ENCODE measurements at places on chromosomes 7 and 10.

DNA sequence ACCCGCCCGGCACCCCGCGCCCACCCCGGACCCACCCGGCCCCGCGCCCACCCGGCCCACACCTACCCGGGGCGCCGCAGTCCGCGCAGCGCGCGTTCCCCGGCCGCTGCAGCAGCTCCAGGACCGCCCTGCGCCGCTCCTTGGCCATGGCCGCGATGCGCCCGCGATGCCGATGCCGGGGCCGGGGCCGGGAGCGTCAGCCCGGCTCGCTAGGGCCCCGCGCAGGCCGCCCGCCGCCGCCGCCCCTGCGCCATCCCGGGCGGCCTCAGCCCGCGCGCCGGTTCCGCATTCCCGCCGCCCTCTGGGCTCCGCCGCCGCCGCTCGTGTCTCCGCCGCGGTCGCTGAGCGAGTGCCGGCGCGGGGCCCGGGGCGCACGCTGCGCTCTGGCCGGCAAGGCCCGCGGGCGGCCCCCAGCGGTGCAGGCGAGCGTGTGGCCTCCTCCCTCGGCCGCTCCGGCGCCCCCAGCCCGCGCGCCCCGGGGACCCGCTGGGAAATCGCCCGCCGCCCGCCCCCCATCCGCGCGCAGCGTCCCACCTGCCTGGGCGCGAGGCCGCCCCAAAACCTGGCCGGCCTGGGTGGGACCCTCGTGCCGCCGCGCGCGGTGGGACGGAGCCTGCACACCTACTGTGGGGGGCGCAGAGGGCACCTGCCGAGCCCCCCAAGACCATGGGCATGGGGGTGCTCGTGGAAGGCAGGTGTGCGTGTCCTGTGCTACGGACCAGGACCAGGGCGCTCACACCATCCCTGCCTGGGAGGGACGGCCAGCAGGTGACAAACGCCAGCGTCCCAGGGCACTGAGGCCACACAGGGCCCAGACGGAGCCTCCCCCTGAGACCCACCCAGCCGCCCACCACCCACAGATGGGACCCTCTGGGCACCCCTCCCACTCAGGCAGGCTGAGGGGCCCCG is at the start of gene ADAP1:
Gene ADAP1 (minus strand): TSS at position 351 of the 909 bp plus-strand sequence. CDS start 203 bp downstream, at position 148.
- DNase-seq = no peak

DNA sequence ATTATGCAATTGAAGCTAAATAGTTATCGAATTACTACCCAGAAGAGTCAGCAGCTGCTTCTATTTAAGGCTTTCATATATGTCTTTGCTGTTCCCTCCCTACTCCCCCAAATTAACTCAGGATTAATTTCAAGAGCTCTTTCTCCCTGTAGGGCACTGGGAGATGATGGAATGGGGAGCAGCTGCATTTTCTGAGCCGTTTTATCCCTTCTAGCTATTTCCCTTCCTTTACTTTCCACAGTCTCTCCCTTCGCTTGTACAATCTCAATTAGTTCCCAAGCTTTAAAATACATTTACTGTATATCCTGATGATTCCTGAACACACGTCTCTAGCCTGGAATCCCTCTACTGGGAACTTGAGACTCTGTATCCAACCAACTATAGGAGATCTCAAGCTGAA is 19.8 kb upstream of the TSPAN12 start:
- DNase-seq = no peak

DNA sequence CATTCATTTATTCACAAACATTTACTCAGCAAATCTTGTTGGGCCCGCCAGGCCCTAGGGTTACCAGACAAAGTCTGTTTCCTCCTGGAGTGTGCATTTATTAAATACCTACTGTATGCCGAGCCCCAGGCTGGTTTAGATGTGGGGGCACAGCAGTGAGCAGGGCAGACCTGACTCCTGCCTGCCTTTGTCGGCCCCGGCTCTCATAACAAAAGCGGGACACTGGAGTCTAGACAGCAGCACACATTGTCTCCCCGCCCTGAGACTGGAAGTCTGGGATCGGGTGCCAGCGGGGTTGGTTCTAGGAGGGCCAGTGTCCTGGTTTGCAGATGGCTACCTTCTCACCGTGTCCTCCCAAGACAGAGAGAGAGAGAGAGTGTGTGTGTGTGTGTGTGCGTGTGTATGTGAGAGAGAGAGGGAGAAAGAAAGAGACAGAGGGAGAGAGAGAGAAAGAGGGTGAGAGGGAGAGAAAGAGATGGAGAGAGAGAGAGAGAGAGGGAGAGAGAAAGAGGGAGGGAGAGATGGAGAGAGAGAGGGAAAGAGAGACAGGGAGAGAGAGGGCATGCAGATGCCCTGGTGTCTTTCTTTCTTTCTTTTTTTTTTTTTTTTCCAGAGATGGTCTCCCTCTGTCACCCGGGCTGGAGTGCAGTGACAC is 25.9 kb downstream of the ELFN1 start:
- no peak for DNase-seq

GRCh38 chr10:71084061-71084817 is 128.1 kb upstream of the UNC5B start:
- DNase-seq = no peak

- DNase-seq = no peak
Observed at GRCh38 chr7:142787034-142787768, 16.4 kb downstream of the PRSS2 start.

DNA sequence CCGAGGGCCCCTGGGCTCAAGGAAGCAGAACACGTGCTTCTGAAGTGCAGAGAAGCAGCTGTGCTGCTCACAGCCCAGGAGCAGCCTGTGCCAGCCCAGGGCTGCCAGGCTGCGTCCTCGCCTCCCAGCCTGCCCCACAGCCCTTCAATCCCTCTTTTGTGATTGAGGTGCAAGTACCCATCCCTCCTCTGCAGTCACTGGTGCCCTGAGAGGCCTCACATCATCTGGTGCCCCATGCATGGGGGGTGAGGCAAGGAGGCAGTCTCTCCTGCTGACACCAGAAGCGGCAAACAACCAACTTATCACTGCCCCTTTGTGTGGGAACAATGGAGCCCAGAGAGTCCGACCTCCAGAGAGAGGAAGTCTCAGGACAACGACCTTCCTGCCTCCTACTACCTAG is 49.8 kb upstream of the FGFR2 start:
- DNase-seq = no peak

DNA sequence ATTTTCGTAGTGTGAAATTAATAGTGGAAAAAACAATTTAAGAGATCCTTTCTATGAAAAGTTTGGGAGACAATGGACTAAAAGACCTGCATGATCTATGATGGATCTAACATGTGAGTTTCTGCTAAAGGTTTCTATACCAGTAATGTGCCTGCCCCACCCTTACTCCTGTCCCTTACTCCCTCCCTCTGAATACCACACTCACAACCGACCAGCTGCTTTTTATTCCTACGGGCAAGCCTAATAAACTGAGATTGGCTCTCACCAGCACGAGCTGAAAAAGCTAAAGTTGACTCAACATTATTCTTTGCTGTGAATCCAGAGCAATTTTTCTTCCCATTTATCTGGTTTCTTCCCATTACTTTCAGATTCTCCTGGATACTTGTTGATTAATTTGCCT is 17.8 kb upstream of the REEP3 start:
- no peak for DNase-seq

DNA sequence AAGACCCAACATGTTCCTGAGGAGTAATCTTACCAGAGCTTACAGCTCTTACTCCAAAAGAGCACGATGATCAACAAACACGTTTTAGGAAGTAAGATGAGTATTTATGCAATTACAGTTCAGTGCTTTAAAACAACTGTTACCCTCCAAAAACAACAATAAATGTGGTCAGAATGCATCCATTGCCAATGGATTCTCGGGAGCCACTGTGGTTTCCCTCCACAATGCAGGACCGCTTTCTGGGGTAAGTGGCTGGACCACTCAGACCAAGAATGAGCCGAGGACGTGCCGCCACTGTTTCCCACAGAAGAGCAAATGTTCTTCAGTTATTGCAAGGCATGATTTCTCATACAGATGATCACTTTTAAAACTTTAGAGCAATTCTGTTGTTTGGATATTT is 232.3 kb upstream of the MKLN1 start:
- DNase-seq = no peak

DNA sequence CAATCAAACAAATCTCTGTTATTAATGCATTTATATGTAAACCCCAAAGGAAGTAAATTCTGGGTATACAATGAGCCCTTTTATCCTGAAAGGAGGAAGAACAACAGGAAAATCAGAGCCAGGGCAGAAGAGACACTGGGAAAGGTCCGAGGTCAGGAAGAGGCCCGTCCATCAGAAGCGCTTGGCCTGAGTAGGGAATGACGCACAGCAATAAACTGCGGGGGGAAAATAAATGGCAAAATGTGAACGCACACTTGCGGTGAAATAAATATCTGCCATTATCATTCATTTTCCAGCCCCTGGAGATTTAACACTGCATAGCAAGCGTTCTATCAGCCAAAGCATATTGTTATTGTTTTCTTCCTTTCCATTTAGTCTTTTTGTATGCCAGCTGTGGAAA is 243.4 kb downstream of the COBL start:
- DNase-seq = no peak

- DNase-seq = no peak
Observed at GRCh38 chr10:100805543-100806355, 60.4 kb downstream of the PAX2 start.

DNA sequence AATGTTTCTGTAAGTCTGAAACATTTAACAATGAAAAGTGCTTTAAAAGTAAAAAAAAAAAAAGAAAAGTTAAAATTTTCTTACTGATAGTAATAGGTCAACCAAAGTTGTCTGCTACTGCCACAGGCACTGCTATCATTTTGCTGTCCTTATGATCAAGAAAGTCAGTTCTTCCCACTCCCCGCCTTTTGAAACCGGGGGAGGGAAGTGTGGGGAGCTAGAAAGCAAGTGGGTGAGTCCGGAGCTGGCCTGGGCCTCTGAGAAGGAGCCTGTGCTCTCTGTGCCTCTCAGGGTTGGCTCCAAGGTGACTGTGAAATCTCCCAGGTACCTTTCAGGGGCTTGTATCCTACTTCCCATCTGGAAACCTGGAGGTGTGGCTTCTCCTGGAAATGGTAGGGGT is 7.3 kb downstream of the C7orf57 start:
- no peak for DNase-seq

- no peak for DNase-seq
Observed at GRCh38 chr10:21280971-21281572, 244.4 kb downstream of the SKIDA1 start.

GRCh38 chr7:119925581-119926289 is 347.2 kb upstream of the KCND2 start:
- DNase-seq = no peak

GRCh38 chr10:99913831-99914235 is 95.9 kb downstream of the DNMBP start:
- DNase-seq = no peak

DNA sequence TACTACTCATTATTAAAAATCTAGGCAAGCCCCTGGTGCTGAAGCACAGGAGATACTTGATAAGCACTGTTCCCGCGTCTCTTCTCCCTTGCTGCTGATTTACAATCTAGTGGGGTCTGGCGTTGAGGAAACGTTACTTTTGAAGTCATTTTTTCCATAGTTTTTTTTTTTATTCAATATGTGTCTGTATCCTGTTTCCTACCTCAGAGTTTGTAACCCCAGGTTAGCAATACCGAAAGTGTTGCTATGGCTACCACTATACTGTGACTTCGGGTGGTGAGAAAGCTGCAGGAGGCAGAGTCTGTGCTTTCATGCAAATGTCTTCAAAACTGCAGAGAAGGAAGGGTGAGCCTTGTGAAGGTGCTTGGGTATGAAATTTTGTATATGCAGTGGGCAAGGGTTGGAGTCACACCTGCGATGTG is 458.8 kb upstream of the GHITM start:
- no peak for DNase-seq

DNA sequence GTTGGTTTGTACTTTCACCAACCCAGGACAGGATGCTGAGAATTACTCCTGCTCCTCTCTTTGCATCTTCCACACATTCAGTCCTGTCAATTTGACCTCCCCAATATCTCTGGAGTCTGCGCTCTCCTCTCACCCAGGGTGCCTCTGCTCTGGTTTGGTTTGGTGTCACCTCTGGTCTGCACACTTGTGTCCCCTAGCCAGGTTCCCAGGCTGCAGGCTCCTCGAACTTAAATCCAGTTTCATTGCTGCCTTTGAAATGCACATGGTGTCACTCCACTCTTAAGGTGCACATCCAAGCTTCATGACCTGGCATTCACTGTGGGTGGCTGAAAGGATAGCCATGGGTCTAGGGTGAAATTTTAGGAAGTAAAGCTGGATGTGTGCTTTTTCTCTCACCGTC is 271.6 kb downstream of the RPS24 start:
- DNase-seq = no peak

DNA sequence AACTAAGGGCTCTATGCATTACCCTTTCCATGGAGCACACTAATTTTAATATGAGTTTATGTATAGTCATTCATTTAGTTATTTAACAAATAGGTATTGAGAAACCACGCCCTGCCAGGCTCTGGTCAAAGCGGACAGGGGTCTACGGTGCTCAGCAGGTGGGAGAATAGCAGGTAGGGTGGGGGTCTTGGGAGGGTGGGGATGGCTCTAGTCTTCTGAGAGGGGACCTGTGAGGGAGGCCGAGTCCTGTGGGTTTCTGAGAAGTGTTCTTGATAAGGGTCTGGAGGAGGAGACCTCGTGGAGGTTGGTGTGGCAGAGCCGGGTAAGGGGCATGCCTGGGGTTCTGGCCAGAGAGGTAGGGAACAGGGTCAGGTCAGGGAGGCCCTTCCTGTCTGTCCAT is 1.1 kb downstream of the WDFY4 start:
- DNase-seq = no peak

DNA sequence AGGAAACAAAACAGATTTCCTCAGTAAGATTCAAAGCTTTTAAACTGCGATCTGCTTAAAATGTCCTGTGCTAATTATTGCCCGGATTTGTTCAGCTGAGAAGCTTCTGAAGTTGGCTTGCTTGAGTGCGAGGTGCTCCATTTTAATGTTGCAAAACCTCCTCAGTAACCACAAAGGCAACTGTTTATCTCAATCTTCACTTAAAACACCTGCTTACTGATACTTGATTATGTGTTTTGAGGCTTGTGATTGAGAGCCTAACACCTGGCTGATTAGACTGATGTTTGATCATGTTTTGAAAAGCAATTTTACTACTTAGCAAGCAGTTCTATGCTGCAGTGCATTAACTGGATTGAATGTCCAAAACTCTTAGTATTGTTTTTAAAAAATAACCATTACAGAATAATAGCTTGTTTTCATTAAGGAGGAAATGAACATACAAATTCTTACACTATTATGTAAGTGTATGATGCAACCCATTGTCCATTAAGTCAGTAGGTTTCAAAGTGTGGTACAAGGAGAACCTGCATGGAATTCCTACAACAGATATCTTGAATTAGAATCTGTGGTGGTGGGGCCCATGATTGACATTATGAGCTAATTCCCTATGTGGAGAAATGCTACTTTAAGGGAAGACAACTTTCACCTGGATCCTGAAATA is 96.9 kb upstream of the FAM180A start:
- DNase-seq = no peak

GRCh38 chr7:50268223-50268622 is 36.3 kb upstream of the IKZF1 start:
- DNase-seq = no peak

DNA sequence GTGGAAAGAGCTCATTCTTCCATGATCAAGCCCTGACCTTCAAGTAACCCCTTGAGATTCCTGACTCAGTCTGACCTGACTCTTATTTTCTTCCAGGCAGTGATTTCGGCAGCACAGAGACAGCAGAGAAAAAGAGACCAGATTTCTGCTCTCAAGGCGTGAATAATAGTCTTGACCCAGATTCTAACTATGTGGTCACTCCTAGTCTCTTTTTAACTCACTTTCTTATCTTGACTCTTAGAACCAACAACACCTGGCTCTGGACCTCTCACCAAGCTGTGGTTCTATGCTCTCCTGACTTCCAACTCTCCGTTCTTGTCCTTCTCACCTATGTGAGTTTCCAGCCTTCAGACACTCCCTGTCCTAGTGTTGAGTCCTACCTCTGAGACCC is 36.9 kb upstream of the KDM7A start:
- DNase-seq = no peak

GRCh38 chr10:99769706-99770105 is 12.7 kb upstream of the ABCC2 start:
- no peak for DNase-seq
